ENCODE measurements at places on chromosomes 2 and 18.
A peak's percentile ranks its signal among the peaks of the same experiment; 100 is the strongest.

- DNase-seq, result no peak
These were observed 157.8 kb downstream of the SEPTIN10 start for GRCh38 chr2:109455731-109456691.

DNA sequence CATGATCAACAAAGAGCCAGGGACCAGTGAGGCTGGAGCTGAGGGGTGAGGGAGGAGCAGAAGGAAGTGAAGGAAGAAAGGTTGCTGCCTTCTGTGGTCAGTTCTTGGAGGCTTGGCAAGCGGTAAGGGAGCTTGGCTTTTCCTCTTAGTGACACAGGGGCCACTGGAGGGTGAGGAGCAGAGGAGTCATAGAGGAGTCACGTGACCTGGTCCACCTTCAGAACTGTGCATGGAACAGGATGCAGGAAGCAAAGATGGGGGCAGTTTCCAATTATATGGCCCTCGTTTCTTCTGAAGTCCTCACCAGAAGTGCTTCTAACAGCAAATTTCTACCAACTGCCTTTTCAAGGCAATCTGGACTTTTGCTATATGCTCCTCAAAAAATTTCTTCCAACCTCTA, 326.9 kb upstream of the SMIM21 start:
- no peak for DNase-seq

DNA sequence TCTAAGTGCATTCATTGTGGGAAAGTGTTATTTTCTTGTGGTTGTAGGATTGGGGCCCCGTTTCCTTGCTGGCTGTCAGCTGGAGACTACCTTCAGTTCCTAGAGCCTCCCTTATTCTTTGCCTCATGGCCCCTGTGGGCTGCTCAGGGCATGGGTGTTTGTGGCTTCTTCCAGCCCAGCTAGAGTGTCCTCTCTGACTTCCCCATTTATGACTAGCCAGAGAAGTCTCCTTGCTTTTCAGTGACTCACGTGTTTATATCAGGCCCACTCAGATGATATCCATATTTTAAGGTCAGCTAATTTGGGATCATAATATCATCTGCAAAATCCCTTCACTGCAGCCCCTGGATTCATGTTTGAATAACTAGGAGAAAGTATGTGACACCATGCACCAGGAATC, 62.8 kb downstream of the DTNA start:
- DNase-seq, result no peak

DNA sequence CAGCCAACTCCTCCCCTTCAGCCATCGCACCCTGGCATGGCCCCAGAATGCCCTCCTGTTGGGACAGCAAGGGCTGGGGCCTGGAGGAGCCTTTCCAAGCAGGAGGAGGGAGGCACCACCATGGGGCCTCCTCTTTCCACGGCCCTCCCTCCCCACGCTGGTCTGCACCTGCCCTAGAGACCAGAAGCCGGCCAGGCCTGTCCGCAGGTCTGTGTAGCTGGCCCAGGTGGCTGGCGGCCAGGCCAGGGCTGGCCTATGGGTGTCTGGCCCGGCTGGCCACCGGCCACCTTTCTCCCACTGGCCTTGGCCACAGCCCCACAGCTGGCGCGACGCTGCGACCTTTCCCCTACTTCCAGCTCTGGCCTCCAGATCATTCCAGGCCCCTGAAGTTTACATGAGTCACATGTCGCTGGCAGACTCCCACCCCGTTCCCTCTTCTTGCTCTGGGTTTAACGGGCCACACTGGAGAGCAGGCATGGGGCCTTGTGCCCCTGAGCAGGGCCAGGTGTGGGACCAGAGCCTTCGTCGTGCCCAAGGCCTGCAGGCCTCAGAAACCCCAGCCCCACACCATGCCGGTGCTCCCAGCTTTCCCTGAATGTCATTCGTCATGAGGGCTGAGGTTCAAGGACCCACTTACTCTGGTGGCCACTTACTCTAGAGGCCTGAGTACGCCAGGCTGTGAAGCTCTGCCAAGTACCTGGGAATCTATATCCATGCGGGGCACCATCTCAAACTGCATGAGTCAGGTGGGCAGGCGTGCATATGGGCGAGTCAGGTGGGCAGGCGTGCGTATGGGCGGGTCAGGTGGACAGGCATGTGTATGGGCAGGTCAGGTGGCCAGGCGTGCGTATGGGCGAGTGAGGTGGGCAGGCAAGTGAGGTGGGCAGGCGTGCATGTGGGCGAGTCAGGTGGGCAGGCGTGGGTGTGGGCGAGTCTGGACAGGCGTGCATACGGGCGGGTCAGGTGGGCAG, 33.3 kb upstream of the KLF11 start:
- peak; percentile 59 for DNase-seq

GRCh38 chr2:29040552-29040951, 33.8 kb downstream of the PCARE start:
- DNase-seq, result no peak

DNA sequence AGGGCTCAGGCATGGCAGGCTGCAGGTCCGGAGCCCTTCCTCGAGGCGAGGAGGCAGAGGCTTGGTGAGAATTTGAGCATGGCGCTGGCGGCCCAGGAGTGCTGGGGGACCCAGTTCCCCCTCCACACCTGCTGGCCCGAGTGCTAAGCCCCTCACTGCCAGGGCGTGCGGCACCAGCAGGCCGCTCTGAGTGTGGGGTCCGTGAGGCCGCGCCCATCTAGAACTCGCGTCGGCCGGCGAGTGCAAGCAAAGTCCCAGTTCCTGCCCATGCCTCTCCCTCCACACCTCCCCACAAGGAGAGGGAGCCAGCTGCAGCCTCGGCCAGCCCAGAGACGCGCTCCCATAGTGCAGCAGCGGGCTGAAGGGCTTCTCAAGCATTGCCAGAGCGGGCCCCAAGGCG, 233.0 kb downstream of the PIEZO2 start:
- DNase-seq, result no peak

DNA sequence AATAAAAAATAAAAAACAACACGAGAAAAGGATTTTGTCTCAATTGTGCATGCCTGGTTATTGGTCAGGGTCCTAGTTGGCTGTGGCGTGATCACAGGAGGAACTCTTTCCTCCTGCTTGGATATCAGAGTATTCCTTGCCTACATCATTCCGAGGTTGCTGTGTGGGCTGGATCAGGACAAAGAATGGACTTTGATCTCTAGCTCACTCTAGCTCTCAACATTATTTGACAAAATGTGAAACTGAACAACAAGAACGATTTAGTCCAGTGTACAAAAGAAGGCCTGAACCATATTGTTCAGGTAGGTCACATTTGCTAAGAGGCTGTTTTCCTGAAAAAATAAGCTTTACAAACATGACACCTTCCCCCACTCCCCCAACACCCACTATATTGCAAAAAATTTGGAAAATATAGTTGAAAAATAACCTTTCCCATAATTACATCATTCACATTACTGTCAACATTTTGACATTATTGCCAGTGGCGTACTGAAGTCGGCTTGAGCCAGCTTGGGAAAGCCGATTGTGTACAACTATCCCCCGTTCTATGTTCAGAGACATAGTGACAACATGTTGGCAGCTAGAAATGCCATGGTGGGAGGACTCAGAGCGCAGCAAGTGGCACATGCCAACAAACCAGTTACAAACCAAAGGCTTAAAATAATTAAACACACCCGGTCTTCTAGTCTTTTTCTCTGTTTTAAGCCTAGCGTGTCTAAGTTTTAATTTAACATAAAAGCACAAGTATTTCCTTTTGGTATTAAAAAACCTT, 179.0 kb downstream of the LPIN1 start:
- DNase-seq, result no peak

- no peak for DNase-seq
These were observed 444.4 kb upstream of the SLC39A10 start for GRCh38 chr2:195212586-195212985.

- no peak for DNase-seq
These were observed 129.1 kb downstream of the DDX1 start for GRCh38 chr2:15720561-15721307.

GRCh38 chr2:216690853-216691741, 4.3 kb downstream of the IGFBP5 start:
- peak; percentile 77 for DNase-seq

- no peak for DNase-seq
These were observed 94.3 kb downstream of the OLA1 start for GRCh38 chr2:174153757-174154680.

DNA sequence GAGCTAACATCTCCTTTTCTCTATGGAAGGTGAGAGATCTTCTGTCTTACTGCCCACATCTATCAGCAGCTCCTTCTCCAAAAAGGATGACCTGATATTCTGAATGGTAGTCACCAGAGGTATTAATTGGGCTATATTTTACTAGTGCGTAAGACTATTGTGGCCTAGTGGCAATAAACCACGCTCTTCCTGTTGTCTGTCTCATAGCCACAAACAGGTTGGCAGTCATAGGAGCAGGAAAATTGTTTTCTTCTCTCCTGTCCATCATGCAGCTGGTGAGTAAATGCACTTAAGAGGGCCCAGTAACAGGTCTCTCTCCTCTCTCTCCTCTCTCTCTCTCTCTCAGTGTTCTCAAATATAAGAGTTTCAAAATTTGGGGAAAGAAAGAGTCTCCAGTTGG, 856.8 kb upstream of the ACVR2A start:
- no peak for DNase-seq

GRCh38 chr2:73938718-73939352, 12.2 kb downstream of the DGUOK start:
- no peak for DNase-seq

DNA sequence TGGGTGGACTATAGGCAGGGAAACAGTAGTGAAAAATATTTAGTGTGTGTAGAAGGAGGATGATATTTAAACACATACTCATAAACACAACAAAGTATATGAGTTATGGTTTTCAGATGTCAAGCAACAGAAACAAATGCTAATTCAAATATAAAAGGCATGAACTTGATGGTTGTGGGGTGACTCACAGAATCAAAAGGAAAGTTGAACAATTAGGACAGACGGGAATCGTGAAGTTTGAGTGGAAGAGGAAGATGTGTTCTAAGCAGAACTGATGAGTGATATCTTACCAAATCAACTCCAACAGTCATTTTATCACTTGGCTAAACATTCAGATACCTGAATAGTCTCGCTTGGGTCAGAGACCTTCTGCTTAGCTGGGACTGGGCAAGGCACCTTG, 53.6 kb upstream of the ITGA6 start:
- DNase-seq, result no peak

DNA sequence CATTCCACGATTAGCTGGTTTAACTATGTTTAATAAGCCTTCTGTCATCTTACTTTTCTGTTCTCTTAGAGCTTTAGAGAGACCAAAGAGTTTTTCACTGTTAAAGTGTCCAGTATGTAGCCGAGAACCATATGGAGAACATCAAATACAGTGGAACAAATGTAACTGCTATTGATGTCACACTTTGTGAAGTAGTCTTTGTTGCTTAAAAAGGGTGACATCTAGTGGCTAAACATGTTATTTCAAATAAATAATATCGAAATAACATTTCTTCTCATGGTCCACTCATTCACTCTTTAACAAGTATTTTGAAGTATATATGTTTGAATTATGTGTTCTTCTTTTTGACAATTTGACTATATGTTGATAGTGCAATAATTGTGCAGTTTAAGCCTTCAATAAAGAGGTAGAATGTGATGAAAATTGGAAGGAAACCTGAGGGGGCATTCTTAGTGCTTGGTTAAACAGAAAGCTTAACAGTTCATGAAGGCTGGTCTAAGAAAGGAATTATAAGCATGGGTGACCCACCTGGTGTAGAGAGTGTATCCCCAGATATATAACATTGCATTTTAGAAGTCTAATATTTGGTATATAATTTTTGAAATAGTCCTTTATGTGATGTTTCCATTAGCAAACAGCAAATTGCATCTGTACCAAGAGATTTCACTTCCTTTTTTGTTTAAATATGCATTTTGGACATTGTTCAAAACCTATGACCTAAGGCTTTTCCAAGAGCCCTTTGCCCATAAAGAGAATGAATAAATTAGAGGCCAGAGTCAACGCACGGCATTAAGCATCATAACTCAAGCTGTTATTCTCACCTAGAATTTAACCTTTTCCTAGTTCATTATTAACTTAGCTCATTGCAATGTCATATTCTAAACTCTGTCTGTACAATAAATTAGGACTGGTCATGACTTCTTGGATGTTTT, 112.1 kb downstream of the KYNU start:
- no peak for DNase-seq

- no peak for DNase-seq
These were observed 32.6 kb downstream of the RBKS start for GRCh38 chr2:27857417-27858172.

DNA sequence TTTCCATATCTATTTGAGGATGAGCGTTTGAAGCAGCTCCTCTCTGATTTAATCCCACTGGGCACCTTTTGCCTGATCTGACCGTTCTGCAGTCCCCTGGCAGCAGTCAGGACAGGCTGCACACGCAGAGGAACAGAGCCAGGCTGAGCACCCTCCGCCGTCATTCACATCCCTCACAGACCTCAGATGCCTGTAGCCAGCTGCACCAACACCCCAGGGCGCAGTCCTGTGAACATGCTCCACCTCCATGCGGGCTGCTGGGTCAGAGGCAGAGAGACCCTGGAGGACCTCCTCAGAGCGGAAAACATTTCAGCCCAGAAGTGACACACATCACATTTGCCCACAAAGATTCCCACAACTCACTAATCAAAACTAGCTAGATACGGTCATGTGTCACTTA, 146.1 kb downstream of the SEPTIN10 start:
- DNase-seq, result no peak

DNA sequence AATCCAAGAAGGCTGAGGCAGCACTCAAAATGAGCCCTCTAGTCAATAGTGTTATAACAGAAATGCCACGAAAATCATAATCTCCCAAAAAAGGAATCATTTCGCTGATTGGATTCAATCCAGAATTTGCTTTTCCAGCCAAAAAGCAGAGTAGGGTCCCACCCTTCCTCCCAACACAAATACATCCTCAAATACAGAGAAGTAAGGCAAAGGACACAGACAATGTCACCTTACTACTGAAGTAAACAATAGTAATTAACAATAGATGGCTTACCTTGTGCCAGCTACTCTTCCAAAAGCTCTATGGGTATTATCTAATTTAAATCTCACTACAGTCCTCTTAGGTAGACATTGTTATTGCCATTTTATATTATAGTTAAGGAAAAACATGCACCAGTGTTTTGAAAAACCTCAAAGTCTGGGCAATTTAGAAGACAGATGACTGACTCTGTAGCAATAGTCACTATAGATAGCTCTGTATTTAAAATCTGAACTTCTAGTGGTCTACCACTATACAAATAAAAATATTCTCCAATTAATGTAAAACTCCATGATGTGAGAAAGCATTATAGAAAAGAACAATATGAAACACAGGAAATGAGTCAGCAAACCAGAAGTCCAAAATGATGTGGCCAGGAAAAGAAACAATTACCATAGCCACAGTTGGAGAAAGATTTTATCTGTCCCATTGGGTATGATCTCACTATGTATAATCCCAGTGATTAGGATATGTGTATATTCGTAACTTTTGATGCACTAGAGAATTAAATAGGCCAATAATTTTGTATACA, 305.0 kb upstream of the ERBB4 start:
- no peak for DNase-seq
